ENCODE measurements at places on chromosomes 1 and 21.

GRCh38 chr1:28163496-28164161 is 12.9 kb downstream of the PTAFR start:
- DNase-seq = no peak

GRCh38 chr1:224749916-224750315 is 133.8 kb downstream of the CNIH3 start:
- DNase-seq = no peak

DNA sequence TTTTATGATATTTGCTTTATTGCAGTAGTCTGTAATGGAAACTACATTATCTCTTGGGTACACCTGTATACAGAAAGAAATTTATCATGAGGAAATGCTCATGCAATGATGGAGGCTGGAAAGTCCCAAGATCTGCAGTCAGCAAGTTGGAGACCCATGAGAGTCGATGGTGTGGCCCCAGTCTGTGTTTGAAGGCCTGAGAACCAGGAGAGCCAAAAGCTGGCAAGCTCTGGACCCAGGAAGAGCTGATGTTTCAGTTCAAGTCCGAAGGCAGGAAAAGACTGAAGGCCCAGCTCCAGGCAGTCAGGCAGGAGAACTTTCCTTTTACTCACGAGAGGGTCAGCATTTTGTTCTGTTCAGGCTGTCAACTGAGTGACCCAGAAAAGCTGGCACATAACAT is 42.2 kb downstream of the B3GALT5 start:
- no peak for DNase-seq

DNA sequence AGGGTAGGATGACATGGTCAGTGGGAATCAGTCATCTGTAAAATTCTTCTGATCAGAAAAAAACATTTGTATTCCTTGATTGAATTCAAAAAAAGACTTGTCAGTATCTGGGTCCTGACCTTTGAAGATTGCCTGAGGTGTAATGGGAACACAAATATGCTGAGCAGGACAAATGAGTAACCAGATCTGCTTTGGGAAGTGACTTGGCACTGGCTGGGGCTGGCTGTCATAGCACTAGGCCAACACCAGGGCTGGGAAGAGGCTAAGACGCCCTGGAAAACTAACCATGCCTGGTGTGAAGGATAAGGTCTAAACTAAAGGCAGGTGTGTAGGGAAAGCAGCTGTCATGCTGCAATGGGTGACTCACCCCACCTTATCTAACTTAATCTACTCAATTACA is 452.9 kb upstream of the BEND5 start:
- no peak for DNase-seq

GRCh38 chr21:17967319-17967718 is 148.2 kb upstream of the C21orf91 start:
- no peak for DNase-seq

DNA sequence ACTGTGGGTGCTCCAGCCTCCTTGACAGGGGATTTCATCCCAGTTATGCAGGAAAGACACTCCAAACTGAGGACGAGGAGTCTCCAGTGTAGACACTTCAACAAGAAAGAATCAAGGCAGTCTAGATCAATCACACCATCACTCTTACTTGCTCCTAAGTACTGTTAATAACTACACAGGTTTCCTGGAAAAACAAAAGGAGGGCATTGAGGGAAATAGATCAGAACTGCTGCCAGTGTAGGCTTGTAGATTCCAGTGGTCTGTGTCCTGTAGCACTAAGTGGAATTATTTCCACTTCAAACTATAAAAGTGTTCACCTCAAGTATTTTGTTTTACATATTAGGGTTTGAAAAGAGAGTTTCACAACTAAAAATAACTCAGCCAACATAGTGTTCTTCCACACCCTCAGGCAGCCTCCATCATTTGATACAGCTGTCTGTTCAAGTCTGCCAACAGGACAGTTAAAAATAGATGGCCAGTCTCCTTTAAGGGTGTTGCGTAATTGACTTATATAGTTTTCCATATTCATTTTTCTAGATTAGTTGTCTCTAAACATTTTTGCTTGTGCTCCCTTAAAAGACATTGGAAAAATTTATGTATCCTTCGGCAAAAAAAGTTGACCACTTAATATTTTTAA is 32.0 kb upstream of the AGL start:
- DNase-seq = no peak

DNA sequence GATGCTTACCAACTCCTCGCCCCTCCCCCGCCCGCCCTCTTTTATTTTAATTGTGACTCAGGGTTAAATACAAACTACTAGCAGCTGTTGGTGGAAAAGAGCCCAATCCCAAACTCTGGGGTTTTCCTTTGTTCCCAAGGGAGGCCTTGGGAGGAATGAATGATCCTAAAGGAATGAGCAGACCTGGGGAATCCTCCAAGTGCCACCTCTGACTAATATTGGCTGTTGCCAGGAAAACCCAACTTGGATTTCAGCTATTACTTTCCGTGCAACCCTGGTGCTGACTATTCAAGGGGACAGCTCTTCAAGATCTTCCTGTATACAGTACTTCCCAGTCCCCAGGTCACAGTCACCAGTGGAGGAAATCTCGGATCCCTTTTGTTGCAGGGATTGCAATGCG is 1.3 kb upstream of the S100A10 start:
- DNase-seq = peak; percentile 74

- no peak for DNase-seq
These were observed 23.8 kb upstream of the APP start for GRCh38 chr21:26194326-26194725.

DNA sequence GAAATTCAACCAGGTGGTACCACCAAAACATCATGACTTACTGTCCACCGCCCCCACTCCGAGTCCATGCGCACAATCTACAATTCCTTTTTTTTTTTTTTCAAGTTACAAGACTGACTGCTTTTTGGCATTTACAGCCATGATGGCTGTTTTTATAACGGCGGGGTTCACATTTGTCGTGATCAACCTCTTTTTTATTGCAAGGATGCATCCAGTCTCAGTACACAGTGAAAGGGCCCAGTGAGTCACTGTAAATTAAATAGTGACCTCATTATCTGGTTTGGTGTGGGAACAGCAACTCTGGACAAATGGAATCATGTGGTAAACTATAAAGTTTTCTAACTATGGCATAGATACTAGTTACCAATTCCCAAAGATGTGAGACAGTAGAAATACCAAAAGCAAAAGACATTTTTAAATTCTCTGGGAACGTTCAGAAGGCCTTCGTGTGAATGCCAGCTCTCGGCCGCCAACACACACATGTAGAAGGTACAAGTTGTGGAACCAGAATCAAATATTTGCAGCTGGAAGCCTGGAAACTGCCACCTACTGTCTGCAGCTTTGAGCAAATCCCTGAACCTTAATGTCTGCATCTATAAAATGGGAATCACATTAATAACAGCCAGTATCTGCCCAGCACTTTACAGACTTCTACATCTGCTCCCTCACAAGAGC is 4.9 kb downstream of the GLIS1 start:
- DNase-seq = no peak

- no peak for DNase-seq
These were observed 39.1 kb upstream of the KIF1B start for GRCh38 chr1:10171105-10171767.

DNA sequence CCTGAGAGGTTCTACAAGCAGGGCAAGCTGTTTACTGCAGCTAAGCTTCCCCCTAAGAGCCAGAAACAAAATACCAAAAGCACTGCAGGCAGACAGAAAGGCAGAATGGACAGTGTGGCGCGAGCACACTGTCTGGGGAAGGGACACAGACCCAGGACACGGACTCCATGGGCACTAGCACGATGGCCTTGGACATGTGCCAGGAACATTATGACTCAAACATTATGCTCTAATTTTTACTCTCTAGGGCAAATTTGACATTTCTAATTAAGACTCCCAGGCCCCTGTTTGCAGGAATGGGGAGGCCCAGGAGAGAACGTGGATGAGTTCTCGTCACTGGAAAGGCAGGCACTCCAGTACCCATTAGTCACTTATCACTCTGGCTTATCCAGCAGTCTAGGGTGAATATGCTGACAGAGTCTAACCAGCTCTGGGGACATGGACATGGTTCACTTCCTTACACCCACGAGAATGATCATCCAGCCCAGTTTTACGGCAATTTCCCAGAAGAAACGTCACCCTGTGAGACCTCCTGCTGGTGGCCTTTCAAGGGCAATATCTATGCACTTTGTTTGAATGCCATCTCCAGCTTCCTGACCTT is 45.1 kb downstream of the CAPN8 start:
- peak; percentile 29 for DNase-seq

- no peak for DNase-seq
These were observed 13.3 kb upstream of the CD101 start for GRCh38 chr1:116988248-116988647.

GRCh38 chr1:29625084-29625420 is 388.7 kb downstream of the PTPRU start:
- DNase-seq = no peak

DNA sequence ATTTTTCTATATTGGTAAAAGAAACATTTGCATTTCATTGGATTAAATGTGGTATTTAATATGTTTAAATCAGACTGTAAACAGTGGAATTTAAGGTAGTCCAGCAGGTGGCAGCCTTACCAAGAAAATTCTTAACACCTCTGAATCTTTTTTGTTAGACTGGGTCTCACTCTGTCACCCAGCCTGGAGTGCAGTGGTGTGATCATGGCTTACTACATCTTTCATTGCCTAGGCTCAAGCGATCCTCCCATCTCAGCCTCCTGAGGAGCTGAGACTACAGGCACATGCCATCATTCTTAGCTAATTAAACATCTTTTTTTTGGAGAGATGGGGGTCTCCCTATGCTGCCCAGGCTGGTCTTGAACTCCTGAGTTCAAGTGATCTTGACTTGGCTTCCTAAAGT is 98.8 kb downstream of the RABGAP1L start:
- no peak for DNase-seq

GRCh38 chr1:6434186-6434585 is 9.6 kb downstream of the ESPN start:
- no peak for DNase-seq

- DNase-seq = no peak
These were observed 229.7 kb downstream of the C1orf94 start for GRCh38 chr1:34406377-34406776.

DNA sequence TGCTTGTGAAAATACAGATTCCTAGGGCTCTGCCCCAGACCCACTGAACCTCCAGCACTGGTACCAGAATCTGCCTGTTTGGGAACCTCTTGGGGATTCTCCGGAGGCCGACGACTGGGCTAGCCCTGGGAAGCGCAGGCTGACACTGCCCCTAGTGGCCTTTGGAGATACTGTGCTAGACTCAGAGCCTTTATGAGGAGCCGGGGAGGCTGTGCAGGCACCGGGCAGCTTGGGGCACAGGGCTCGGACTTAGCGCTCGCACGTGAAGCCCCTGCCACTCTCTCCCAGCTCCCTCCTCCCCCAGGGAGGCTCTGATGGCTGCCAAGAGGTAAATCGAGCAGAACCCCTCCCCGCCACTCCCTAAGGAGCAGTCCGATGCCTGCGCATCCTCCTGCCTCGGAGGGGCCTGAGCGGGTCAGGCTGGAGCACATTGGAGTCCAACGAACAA is 144.6 kb upstream of the TNR start:
- peak; percentile 39 for DNase-seq

DNA sequence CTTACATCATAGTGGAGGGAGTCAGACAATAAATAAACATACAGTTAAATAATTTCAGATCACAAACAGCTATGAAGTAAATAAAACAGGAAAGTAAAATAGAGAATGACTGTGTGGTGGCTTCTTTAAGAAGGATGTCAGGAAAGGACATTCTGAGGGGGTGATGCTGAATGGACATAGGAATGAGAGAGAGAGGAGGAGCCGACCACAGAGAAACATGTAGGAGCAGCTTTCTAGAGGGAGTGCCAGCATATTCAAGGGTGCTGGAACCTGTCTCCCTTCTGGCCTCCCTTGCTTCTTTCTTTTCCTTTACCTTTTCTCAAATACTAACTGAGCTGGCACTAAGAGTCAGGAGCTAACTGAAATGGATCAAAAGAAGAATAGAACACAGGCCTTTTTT is 20.5 kb upstream of the BCL10 start:
- no peak for DNase-seq

DNA sequence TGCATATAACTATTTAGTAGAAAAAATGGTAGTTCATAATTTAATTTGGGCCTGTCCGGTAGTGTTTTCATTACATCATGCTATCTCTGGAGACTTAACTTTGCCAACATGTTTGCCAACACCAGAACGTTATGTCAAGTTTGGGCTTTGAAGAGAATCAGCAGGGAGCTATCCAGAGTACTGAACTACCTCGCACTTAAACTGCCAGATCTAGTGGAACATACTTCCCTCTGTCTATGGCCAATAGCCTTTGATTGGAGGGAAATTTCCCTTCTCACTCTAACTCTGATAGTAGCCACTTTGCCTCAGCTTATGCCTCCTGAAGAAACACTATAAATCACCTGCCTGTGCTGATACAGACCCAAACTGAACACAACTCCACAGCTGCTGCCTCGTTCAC is 10.0 kb downstream of the LRRC53 start:
- no peak for DNase-seq

DNA sequence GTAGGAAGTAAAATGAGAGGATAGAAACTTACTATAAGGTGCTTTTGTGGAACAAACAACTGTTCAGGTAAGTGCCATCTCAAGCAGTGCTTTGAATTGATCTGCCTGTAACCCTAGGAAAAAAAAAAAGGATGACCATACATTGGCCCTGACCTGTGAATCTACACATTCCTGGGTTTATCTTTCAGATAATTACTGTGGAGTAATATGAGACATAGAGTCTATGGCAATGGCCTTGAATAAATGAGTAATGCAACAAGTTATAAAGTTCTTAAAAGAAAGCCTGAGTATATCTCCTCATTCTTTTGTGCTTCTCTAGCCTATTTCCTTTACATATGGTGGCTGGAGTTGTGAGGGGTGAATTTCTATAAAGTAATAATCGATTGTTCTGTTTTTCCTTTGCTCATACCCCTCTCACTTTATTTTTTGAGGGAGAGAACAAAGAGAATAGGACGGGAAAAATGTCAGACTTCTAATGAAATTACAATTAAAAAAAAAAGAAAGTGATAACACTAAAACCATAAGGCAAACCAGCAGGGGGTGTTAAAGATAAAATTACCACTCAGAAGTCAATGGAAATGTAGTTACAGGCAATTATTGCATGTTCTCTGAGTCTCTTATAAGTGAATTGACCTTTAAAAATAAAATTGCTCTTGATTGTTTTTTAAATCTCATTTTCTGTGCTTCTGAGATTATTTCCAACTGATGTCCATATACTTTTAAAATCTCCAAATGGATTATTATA is 12.4 kb upstream of the ATP1A1 start:
- DNase-seq = no peak

- no peak for DNase-seq
These were observed 208.7 kb downstream of the SIPA1L2 start for GRCh38 chr1:232421143-232421796.

All from tibial artery (tissue), 4 donors.